Aorta (tissue), 5 donors: ENCODE measurements at places on chromosomes 3 and 15.
A peak's percentile ranks its signal among the peaks of the same experiment; 100 is the strongest.

GRCh38 chr15:59689626-59690236 is 611 bp upstream of the BNIP2 start:
- DNase-seq, result peak; percentile 94

GRCh38 chr15:98800437-98801233 is 152.3 kb downstream of the IGF1R start:
- no peak for DNase-seq

GRCh38 chr3:71444028-71444860 is 139.3 kb downstream of the FOXP1 start:
- no peak for DNase-seq

DNA sequence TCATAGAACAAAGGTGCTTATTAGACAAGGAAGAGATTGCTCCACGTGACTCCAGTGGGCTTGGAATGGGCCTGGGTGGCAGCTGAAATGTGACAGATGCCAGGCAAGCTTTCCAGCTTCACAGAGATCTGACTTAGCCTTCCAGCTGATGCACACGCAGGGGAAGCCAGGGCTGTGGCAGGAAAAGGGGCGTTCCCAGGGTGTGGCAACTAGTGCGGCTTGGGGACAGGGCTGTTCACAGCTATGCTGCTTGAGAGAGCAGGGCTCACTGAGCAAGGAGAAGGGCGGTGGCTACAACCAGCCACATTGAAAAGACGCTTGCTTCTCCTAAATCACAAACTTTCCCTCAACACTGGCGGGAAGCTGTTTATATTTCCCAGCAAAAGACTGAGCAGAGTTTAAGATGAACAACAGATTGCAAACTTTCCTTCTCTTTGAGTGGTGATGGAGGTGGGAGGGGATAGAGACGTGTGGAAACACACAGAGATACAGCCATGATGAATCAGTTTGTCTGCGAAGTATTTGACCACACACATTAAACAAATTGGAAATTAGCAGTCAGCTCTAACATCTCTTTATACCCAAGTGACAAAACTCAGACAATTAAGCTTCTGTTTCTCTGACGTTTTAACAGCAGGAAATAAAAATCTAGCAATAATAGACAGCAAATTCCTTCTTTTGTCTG is 127.5 kb downstream of the BDH1 start:
- DNase-seq, result peak; percentile 56

GRCh38 chr3:14410106-14410502 is 7.7 kb downstream of the SLC6A6 start:
- DNase-seq, result no peak

GRCh38 chr15:96595951-96596350 is 265.5 kb downstream of the NR2F2 start:
- no peak for DNase-seq

DNA sequence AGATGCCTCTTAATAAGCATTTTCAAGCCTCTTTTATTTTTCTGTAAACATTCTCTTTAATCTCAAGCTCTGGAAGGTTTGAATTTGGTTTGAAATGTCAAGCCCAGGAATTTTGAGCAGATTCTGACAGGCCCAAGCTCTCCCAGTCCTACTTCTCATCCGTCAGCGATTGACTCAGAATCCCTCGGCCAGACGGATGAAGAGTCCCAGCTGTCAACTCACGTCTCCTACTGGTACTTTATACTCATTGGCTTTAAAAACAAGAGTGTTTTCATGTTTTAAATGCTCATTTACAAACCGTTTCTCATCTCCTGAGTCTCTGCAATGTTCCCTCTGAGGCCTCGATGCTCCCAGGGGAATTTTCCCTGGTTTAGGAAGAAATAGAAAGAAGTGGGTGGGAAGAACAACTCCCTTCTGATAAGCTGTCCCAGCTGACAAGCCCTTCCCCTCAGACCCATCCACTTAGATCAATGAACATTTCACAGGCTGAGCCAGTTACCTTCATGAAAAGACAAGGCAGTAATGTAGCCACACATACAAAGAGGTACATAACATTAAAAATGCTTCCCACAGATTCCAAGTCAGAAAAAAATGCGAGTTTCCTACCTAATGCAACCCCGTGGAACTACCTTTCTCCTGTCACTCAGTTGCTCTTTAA is 478.2 kb upstream of the DPH6 start:
- no peak for DNase-seq

GRCh38 chr3:19348941-19349564 is 200.7 kb downstream of the KCNH8 start:
- no peak for DNase-seq

- DNase-seq, result no peak
Observed at GRCh38 chr3:11734-12133, 184.8 kb upstream of the CHL1 start.

GRCh38 chr3:168414149-168414548 is 318.4 kb upstream of the GOLIM4 start:
- DNase-seq, result no peak

DNA sequence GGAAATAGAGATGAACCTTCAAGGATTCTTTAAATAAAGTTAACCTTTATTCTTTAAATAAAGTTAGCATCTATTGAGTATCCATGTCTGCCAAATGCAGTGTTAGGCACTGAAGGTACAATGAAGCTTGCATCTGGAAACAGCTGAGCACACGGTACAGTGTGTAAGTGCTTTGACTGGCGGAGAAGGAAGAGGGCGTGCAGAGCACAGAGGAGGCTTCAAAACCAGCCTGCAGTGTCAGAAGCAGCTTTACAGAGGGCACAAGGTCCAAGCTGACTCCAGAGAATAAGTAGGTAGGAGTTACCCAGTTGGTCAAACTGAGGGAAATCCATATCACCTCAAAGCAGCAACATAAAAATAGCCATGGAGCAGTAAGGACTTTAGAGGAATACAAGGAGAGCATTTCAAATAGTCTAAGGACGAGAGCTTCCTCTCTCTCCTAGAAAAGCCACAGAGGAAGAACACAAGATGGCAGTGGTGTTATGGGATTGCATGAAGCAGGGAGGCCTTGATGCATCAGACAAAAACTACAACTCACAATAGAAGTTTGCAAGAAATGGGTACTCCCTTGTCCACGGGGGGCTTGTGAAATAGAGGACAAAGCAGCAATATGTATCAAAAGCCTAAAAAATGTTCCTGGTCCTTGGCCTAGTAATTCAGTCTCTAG is 60.3 kb upstream of the PPP2R3A start:
- no peak for DNase-seq

- no peak for DNase-seq
Observed at GRCh38 chr3:81364411-81364810, 397.0 kb downstream of the GBE1 start.

DNA sequence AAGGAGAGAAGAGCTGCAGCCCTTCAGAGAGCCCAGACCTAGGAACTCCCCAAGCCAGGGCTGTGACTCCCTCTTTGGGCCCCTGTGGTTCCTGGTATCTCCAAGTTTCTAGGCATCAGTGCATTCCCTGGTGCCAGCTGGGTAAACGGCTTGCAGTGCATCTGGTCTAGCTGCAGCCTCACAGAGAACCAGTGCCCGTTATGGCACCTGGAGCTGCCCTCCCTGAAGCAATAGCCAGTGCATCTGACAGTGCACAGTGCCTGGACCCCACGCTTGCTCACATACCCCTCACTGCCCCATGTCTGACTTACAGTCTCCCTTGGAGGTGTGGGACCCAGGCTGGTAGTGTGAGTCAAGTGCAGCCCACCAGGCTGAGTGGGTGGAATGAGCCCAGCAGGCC is 52.1 kb downstream of the LSAMP start:
- no peak for DNase-seq
